ENCODE measurements at places on chromosomes 1 and 21. TPM values are rescaled to one million over a fixed set of nuclear protein-coding genes. Genes with fewer than 3 reads are reported as not detected.

- DNase-seq = no peak
Observed at GRCh38 chr21:36552434-36552785, 72.5 kb upstream of the CLDN14 start.

SMPDL3B gene
- total RNA-seq = 0.09 TPM

DNA sequence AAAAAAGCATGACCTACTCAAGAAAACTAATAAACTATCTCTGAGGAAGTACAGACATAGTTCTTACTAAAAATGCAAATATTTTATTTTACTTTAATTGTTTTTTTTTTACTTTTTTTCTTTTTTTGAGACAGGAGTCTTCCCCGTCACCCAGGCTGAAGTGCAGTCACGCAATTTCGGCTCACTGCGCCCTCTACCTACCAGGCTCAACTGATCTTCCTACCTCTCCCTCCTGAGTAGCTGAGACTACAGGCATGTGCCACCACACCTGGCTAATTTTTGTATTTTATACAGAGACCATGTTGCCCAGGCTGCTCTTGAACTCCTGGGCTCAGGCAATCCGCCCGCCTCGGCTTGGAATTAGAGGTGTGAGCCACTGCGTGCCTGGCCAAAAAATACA, 1263.1 kb downstream of the KCNT2 start:
- no peak for DNase-seq

DNA sequence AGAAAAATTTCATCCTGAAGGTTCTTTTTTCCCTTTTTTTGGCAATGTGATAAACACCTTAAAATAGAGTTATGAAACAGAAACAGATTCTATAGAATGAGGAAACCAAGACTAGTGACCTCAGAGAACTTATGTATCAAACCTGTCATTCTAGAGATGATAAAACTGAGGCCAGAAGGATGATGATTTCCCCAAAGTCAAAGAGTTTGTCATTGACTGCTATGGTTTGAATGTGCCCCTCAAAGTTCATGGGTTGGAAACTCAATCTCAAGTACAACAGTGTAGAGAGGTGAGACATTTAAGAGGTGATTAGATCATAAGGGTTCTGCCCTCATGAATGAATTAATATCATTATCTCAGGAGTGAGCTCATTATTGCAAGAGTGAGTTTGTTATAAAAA, 13.7 kb upstream of the BEND5 start:
- DNase-seq = no peak

DNA sequence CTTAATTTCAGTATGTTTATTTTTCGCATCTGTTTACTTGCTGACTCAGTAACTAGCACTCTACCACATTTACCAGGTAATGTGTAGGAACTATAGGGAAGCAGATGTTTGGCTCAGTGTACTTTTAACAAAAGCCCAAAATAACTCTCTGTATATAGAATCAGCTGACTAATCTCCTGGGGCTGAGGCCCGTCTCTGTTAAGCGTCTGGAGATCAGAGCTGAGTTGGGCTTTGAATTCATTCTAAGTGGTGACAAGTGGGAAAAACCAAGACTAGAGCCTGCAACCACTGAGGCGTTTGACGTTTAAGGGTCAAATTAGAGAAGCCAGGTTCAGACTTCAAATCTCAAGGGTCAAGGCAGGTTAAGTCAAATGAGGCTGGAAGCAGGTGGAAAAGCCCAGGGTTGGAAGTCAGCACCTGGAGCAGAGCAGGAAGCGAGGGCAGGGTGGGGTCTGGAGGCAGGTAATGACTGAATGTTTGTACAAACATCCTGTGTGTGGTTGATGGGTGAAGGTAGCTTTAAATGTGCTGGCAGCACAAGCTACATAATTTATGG, 56.8 kb upstream of the LYST start:
- peak; percentile 65 for DNase-seq

DNA sequence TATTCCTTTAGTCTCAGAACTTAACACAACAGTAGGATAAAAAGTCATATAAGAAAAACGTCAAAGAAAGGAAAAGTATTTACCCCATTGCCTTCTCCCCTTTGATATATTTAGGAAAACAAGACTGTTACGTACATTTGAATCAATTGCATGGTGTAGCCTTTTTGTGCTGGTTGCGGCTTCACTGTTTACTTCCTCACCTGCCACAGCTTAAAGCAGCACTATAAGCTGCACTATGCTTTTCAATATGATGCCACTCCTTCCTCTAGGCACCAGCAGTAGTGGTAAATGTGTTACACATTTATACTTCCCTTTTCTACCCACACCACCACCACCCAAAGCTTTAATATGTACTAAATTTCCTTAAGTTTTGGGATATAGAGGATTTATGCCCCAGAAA, 111.1 kb downstream of the ATP1B1 start:
- DNase-seq = no peak

AGMAT gene
- total RNA-seq = 1.4 TPM

DNA sequence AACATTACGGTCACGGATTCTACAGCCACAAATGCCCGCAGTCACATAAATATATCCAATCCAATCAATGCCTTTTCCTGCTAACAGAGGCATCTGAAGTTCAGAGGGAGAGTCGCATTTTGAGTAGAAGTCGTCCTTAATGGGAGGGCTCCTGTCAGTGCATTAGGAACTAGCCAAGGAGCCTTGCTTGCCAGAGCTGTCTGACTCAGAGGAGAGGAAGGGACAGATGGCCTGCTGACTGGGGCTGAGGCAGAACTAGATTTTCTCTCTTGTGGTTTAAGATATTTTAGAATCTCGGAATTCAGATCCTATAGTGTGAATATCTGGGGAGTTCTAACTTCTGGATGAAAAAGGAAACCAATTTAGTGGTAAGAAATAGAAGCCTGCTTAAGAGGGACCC, 10.6 kb downstream of the XKR8 start:
- peak; percentile 85 for DNase-seq

DNA sequence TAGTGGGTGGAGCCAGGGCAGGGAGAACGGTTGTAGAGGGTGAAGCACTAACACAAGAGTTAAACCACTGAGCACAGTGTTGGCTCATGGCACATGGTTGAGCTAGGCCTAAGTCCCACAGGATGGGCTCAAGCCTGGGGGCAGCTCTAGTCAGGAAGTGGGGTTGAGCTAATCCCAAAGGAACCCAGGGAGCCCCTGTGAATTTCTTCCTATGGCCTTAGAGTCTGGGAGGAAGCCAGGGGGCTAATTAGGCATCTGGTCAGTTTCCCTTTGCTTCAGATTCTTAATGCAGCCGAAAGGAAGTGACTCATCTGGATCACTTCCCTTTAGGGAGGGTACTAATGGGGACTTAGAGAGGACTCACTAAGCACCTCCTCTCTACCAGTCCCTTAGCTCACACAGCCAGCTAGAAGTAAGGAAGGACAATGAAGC, 10.1 kb downstream of the CFAP45 start:
- DNase-seq = peak; percentile 91

DNA sequence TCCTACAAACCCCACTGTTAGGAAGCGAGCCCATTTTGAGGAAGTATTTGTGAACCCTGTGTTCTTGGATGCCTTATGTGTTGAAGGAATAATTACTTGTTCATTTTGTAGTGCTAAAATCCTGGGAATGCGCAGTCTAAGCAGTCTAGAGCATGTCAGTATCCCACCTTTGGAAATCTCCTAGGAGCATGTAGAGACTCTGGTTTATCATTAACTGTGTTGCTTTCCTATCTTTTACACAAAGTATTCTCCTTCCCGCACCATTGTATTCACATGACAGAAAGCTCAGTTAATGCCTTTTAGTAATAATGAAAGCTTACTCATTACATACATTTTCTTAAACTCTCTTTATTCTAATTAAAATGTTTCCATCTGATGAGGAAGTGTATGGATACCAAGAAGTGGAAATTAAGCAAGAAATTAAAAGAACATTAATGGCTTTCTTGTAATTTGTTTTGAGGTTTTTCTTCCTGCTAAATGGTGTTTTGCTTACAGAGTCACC, 99.4 kb downstream of the CAMTA1 start:
- no peak for DNase-seq

- DNase-seq = no peak
Observed at GRCh38 chr1:55480029-55480795, 265.0 kb upstream of the USP24 start.

- no peak for DNase-seq
Observed at GRCh38 chr1:65625528-65625927, 167.2 kb upstream of the PDE4B start.

DNA sequence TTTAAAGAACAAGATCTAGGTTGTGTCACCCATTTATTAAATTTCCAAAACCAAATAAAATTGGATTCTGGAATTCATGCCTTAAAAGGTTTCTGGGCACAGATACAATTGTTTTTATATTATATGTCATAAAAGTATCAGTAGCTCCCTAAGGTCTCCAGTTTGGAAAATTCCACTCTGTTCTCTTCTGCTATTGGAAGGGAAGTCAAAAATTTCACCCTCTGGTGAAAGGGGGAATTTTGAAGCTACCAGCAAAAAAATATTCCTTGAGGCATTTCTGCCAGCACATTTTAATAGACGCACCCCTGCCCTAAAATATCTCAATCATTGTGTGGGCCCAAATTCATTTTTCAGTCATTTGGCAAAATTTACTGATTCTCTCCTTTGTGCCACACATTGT, 285.7 kb upstream of the SGIP1 start:
- DNase-seq = no peak

DNA sequence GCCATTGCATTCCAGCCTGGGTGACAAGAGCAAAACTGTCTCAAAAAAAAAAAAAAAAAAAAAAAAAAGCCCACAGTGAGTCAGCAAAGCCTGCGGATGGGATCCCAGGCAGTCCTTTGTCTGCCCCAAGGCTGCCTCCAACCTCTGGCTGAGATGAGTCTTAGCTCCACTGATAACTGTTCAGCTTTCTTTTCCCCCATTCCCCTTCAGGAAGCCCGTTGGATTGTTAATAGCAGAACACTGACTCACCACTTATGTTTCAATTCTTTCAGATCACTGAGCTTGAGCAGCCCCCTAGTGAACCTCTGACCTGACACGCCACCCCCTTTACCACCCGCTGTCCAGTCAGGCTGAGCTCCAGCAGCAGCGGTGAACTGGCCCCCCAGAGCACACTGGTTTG, 57.5 kb downstream of the ERG start:
- peak; percentile 94 for DNase-seq

GPR37L1 gene
- total RNA-seq = not detected

ERICH3 gene
- total RNA-seq = not detected

DNA sequence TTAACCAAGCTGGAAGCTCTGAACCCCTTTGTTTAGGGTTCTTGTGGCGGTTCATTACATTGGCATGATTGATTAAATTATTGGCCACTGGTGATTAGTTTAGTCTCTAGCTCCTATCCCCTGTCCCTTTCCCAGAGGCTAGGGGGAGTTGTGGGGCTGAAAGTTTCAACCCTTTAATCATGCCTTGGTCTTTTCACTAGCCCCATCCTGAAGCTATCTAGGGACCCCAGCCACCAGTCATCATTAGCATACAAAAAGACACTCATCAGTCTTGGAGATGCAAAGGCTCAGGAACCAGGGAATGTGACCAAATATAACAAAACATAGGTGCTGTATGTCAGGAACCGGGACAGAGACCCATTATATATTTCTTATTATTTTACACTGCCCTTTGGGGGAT, 34.7 kb upstream of the SNX27 start:
- DNase-seq = no peak

GRCh38 chr1:29912425-29912824, 676.1 kb downstream of the PTPRU start:
- peak; percentile 63 for DNase-seq

DNA sequence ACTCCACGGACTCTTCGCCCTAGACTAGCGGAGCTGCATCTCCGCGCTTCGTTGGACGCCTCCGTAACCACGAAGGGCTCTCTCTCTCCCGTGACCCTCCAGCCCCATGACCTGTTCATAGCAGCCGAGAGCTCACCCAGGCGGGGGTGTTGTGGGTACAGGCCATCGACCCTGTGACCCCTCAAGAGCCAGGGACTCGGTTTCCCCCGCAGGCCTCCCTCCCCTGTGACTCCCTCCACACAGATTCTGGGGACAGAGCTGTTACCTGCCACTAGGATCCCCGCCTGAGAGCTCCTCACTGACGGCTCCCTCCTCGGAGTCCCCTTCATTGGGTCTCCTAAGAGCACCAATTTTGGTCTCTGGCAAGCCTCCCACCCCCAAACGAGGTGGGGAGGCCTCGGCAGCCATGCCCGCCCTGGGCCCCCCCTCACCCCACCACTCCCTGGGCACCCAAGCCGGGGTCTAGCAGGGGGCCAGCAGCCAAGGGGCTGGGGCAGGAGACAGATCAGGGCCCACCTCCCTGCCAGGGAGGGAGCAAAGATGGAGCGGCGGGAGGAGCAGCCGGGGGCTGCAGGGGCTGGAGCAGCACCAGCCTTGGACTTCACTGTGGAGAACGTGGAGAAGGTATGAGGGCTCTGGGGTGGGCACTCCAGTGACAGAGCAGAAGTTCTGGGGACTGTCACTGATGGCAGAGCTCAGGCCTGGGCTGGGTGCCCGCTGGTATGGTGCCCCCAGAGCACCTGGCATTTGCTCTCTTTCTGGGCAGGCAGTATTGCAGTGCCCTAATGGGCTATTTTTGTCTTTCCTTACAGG, 517 bp downstream of the IPO13 start:
- DNase-seq = no peak

KCNH1 gene
- not detected for total RNA-seq

DNA sequence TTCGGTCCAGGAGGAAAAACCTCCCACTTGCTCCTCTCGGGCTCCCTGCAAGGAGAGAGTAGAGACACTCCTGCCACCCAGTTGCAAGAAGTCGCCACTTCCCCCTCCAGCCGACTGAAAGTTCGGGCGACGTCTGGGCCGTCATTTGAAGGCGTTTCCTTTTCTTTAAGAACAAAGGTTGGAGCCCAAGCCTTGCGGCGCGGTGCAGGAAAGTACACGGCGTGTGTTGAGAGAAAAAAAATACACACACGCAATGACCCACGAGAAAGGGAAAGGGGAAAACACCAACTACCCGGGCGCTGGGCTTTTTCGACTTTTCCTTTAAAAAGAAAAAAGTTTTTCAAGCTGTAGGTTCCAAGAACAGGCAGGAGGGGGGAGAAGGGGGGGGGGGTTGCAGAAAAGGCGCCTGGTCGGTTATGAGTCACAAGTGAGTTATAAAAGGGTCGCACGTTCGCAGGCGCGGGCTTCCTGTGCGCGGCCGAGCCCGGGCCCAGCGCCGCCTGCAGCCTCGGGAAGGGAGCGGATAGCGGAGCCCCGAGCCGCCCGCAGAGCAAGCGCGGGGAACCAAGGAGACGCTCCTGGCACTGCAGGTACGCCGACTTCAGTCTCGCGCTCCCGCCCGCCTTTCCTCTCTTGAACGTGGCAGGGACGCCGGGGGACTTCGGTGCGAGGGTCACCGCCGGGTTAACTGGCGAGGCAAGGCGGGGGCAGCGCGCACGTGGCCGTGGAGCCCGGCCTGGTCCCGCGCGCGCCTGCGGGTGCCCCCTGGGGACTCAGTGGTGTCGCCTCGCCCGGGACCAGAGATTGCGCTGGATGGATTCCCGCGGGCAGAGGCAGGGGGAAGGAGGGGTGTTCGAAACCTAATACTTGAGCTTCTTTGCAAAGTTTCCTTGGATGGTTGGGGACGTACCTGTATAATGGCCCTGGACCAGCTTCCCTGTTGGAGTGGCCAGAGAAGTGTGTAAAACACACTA, 45.3 kb downstream of the MRPL39 start:
- peak; percentile 73 for DNase-seq

MARK1 gene
- 1.3 TPM for total RNA-seq

Data from fibroblast of the aortic adventitia (primary cell).